Esophagus squamous epithelium (tissue), 5 donors: ENCODE measurements at places on chromosomes 2 and 18.

GRCh38 chr2:178584666-178585065 is 104.4 kb downstream of the PLEKHA3 start:
- no peak for DNase-seq

GRCh38 chr2:28648147-28648546 is 103.5 kb upstream of the PPP1CB start:
- DNase-seq: no peak

- DNase-seq: no peak
These were observed 39.8 kb downstream of the PPP4R1 start for GRCh38 chr18:9574473-9575115.

DNA sequence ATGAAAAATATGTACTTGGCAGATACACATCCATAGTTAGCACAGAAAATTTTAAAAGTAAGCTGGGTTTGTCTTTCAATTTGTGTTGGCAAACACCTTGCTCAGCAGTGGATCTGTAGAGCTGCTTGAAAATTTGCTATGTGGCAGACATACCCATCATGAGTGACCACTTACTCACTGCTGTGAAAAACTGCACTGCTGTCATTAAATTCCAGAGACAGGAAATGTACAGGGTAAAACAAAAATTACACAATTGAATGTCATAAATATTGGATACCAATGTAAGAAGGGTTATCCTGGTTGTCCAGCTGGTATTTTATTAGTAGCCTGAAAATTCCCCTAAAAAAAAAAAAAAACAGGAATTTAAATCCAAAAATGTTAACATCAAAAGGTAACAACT is 24.5 kb downstream of the NIF3L1 start:
- no peak for DNase-seq

DNA sequence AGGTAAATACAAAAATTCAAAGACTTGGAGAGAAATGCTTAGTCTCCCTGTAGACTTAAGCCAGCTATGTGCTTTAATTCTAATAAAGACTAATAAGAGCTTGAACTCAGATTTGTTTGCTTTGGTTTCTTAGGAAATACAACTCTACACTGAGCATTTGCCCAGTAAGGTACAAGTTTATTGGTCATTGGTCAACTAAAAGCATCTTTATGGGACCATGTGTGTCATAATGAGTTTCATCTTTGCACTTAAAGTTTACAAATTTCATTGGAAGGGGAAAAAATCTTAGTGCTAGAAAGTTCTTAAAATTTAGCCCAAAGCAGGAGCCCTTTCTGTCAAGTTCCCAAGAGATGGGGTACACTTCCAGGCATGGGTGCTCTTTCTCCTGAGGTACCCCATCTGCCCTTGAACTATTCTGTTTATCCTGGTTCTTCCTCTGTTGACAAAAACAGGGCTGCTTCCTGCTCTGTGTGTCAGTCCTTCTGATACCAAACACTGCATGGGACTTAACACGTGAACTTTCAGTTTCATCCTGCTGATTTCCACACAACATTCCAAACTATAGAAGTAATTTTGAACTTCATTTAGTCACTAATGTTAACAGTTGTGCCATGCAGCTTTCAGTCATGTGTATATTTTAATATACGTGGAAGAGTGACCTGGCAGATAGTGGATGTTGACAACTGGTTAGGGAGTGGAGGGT is 200.2 kb downstream of the TPGS2 start:
- DNase-seq: no peak

GRCh38 chr2:105100046-105100840 is 62.4 kb downstream of the MRPS9 start:
- DNase-seq: no peak

DNA sequence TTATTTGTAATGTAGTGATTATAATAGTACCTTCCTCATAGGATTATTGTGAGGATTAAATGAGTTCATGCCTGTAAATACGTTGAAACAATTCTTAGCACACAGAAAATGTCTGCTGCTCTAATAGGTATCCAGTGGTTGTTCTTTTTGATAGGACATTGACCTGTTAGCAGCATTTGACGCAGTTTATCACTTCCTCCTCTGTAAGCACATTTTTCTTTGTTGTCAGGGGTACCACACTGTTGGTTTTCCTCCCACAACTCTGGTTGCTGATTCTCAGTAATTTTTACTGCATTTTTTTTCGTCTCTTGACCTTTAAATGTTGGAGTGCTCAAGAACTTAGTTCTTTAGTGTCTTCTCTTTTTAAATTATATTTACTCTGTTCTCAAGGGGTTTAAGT is 15.4 kb downstream of the PPM1B start:
- DNase-seq: no peak

DNA sequence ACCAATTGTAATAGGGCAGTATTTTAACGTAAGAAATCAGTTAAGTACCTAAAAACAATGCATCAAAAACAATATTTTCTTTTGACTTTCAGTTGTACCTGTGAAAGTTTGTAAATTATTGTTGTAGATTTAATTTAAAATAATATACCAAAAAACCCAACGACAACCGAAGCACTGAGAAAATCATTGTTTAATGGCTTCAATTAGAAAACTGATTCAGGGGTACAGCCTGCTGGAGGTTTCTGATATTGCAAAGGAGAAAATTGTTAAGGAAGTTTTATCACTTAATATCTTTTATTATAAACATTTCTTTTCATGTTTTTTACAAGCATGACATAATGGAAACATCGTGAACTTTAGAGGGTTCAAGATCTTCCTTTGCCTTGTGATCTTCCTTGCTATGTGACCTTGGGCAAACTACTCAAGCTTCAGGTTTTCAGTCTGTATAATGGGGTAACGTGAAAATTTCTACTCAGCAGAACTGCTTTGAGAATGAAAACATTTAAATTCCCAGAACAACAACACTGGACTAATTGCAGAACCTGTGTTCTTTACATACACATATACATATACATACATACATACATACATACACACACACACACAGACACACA is 76.3 kb upstream of the GLS start:
- DNase-seq: no peak

DNA sequence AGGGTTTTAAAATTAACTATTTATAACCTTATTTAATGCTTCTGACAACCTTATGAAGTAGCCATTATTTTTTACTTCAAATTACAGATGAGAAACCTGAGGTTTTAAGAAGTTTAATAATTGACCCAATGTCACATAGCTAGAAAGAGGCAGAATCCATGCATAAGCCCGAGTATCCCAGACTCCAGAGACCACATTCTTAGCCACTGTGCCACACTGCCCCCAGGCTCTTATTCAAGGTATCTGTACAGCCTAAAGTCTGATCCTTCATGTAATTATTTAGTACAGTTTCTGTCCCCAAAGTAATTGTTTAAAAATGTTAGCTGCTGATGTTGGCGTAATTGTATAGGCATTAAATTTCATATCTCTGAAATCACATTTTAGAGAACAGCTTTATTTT is 124.7 kb upstream of the LRRTM1 start:
- DNase-seq: no peak

DNA sequence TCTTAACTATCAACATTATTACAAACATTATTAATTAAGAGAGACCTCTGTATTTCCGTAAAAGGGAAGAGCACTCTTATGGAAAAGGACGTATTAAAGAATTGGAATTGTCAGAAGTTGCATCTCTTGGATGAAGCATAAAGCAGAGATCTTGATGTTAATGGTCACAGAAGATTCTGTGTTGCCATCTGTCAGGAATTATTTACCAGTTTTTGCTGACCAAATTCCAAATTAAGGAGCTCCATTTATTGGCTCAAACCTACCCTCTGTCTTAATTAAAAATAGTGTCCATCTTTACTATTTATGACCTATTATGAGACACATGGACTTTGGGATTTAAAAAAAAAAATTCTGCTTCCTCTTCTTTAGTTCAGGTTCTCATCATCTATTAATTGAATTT is 232.1 kb downstream of the ARHGAP15 start:
- DNase-seq: no peak

- DNase-seq: no peak
These were observed 61.8 kb downstream of the EVA1A start for GRCh38 chr2:75498907-75499306.

DNA sequence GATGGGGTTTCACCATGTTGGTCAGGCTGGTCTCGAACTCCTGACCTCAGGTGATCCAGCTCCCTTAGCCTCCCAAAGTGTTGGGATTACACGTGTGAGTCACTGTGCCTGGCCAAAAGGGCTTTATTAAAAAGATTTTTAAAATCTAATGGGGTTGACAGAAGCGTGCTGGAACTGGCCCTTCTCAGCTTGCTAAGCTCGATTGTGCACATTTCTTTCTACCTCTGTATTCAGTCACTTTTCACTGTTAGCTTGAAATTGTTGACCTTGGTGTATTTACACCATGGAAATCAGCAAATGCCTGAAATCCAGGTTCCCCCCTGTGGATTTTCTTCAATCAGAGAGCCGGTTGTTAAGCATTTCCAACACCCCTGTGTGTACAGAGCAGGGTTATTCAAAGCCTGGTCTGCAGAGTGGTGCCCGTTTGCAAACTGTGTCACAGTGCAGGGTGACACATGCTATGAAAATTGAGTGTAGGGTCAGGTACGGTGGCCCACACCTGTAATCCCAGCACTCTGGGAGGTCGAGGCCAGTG is 140.2 kb downstream of the TGIF1 start:
- DNase-seq: no peak

DNA sequence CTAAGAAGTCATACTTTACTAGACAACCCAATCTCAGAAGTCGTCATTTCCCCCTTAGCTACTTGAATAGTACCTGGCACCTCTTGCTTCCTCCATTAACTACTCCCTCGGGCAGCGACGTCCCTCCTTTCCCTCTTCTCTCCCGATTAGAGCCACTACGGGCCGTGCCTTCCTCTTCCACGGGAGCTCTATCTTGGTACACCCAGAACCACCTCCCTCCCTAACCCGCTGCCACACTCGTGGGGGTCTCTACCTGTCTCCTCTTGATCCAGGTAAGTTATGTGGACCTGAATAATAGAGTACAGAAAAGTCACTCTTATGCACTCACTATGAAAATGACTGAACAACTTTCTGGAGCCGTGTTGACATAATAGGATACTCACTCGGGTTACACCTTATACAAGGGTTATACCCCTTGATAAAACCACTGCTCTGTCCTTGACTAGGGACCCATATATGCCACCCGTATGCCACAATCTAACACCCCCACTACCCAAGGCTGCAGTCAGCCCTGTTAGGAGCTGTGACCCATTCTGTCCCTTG is 595 bp upstream of the HDHD2 start:
- no peak for DNase-seq
